ENCODE measurements at places on chromosomes 2 and 18. TPM values are rescaled to one million over a fixed set of nuclear protein-coding genes. Genes with fewer than 3 reads are reported as not detected.

Gene FBXO41
- total RNA-seq = 5.8 TPM

DNA sequence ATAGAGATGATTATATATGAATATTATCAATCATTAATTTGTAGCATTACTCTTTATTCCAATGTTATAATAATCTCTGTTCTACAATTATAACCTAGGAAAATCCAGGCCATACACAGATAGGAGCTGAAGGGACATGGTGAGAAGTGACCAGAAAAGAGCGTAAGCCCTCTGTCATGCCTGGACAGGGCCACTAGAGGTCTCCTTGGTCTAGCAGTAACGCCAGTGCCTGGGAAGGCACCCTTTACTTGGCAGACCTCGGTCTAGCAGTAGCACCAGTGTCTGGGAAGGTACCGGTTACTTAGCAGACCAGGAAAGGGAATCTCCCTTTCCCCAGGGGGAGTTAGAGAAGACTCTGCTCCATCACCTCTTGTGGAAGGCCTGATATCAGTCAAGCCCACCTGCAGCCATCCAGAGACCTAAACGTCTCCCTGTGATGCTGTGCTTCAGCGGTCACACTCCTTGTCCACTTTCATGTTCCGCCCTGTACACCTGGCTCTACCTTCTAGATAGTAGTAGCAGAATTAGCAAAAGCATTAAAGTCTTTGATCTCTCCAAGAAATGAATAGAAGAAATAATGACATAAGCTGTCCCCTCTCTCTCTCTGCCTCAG lies 447.5 kb upstream of the FSIP2 start:
- H3K27ac ChIP-seq = no peak overlapping the region
- H3K4me1 ChIP-seq = no peaks in the 10 kb centered on the region
- H3K36me3 ChIP-seq = no peaks in the 10 kb centered on the region
- peak; percentile 81 for DNase-seq
- H3K4me3 ChIP-seq = no peak overlapping the region

Gene RAB27B
- 0.14 TPM for total RNA-seq

GRCh38 chr2:130314377-130314776 lies 28.3 kb upstream of the IMP4 start:
- H3K4me1 ChIP-seq = no peaks in the 10 kb centered on the region
- no peak for DNase-seq
- H3K27me3 ChIP-seq = peaks cover 28% of the 10 kb centered on the region
- H3K27ac ChIP-seq = no peak overlapping the region

DNA sequence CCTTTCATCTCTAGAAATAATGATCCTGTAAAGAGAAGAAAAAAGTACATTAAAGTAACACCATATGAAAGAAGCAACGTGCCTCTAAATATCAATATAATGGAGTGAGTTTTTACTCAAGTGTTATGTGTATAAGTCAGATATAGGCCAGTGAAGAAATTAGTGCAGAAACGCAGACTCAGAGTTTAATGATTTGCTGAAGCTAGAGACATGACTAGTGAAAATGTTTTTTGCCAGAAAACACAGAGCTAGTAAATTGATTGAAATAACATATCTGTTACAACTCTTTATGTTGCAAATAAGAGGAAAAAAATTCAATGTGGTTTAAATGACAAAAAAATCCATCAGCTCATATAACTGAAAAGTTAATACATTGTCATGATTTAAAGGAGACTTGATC lies 217.2 kb upstream of the NXPH2 start:
- no peak for DNase-seq
- no peaks in the 10 kb centered on the region for H3K27me3 ChIP-seq
- H3K4me3 ChIP-seq = no peak overlapping the region
- no peaks in the 10 kb centered on the region for H3K4me1 ChIP-seq

GRCh38 chr2:119326938-119327337 lies 39.7 kb downstream of the C2orf76 start:
- no peaks in the 10 kb centered on the region for H3K4me1 ChIP-seq

DNA sequence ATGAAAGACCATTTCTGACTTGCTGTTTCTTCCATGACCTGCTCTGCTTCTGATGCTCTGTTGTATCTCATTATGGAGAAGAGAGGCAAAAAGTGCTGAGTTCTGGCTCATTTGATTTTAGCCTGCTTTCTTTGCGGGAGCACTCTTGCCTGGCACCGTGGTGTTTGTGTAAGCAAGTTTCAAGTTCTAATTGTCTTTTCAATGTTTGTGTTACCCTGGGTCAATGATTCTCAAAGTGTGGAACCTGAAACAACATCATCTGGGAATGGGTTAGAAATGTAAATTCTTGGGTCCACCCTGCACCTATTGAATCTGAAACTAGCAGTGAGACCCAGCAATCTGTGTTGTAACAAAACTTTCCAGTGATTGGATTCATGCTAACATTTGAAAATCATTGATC lies 85.5 kb upstream of the STON1 start:
- H3K4me3 ChIP-seq = no peak overlapping the region
- no peak overlapping the region for H3K27ac ChIP-seq
- H3K27me3 ChIP-seq = no peaks in the 10 kb centered on the region
- no peak for DNase-seq
- peaks cover 14% of the 10 kb centered on the region for H3K4me1 ChIP-seq

DNA sequence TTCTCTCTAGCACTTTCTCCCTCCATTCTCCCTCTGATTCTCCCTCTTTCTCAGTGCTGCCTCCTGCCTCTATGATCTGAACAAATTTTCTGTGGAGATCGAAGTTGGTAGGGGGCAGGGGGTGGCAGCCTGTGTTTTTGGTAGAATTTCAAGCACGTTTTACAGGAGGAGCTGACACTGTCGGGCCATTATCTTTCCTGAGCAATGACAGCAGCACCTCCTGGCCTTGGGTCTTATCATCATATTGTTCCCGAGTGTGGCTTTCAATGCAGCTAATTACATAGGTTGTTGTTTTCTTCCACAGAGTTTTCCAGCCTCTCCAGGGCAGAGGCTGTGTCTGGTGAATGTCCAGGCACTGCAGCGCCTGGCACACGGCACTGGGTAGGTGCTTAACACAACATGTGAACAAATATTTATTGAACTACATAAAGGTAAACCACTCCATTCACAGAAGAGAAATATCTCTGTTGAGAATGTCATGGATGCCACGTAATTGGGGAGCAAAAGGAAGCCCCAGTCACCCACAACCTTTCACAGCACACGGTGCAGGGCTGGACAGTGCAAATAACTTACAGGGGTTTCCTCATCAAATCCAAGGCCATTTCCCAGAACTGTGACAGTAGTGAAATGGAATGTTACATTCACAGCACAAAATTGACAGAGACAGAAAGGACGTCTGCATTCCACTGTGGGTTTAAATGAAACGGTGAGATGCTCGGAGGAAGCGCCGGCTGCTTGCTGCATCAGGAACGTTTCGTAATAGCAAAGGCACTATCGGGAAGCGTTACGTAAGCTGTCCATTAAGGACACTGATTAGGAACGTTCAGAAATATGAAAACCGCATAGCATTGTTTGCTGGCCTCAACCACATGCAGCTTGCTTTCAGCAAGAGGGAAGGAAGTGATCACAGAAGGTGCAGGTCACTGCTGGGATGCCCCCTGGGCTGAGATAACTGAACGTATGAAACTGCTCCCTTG lies 6.5 kb upstream of the KCNG2 start:
- no peaks in the 10 kb centered on the region for H3K4me1 ChIP-seq
- no peaks in the 10 kb centered on the region for H3K36me3 ChIP-seq
- H3K4me3 ChIP-seq = no peak overlapping the region
- no peak overlapping the region for H3K27ac ChIP-seq
- peaks cover 87% of the 10 kb centered on the region for H3K27me3 ChIP-seq

DNA sequence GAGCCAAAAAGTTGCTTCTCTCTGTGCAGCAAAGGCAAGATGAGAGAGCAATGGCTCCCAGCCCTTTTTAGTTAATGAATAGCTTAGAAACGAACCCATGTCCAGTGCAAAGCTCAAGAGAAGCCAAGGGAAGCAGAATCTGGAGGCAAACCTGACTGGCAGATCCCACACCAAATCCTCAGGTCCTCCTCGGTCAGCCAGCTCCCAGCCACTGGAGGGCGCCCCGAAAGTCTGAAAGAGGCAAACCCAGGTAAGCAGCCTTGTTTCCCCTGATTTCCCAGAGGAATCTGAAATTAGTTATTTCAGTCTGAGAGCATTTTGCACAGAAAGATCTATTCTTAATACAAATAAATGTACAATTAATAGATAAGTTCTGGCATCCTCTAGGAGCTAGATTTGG lies 71.3 kb upstream of the PID1 start:
- no peaks in the 10 kb centered on the region for H3K4me1 ChIP-seq
- H3K4me3 ChIP-seq = no peak overlapping the region
- no peaks in the 10 kb centered on the region for H3K36me3 ChIP-seq
- peak; percentile 35 for DNase-seq
- H3K27ac ChIP-seq = no peak overlapping the region
- H3K27me3 ChIP-seq = no peaks in the 10 kb centered on the region

Gene GTF2A1L
- total RNA-seq = 1.9 TPM

DNA sequence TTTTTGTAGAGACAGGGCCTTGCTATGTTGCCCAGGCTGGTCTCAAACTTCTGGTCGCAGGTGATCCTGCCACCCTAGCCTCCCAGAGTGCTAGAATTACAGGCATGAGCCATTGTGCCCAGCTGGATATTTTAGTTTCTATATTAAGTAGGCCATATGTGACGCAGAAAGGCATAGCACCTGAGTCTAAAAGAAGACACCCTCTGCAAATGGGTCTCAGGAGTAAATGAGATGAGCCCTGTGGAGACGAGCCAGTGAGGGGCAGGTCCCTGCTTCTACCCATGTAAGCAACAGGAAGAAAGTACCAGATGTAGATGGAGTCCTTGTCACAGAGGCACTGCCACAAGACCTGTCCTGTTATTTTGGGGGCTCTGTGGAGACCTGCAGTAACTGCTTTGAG lies 322.4 kb downstream of the PTPRM start:
- H3K27me3 ChIP-seq = no peaks in the 10 kb centered on the region
- peaks cover 21% of the 10 kb centered on the region for H3K4me1 ChIP-seq
- DNase-seq = no peak
- no peak overlapping the region for H3K27ac ChIP-seq
- H3K36me3 ChIP-seq = no peaks in the 10 kb centered on the region
- no peak overlapping the region for H3K4me3 ChIP-seq

Gene ABCG5
- not detected for total RNA-seq

GRCh38 chr2:42542871-42543270 lies 25.6 kb upstream of the MTA3 start:
- H3K27ac ChIP-seq = no peak overlapping the region
- H3K27me3 ChIP-seq = no peaks in the 10 kb centered on the region
- peaks cover 7% of the 10 kb centered on the region for H3K4me1 ChIP-seq
- H3K4me3 ChIP-seq = no peak overlapping the region
- no peaks in the 10 kb centered on the region for H3K36me3 ChIP-seq

GRCh38 chr2:189504238-189504637 lies 63.0 kb downstream of the WDR75 start:
- H3K27me3 ChIP-seq = no peaks in the 10 kb centered on the region
- H3K36me3 ChIP-seq = no peaks in the 10 kb centered on the region
- no peak overlapping the region for H3K27ac ChIP-seq
- H3K4me1 ChIP-seq = peaks cover 7% of the 10 kb centered on the region
- no peak overlapping the region for H3K4me3 ChIP-seq
- no peak for DNase-seq

DNA sequence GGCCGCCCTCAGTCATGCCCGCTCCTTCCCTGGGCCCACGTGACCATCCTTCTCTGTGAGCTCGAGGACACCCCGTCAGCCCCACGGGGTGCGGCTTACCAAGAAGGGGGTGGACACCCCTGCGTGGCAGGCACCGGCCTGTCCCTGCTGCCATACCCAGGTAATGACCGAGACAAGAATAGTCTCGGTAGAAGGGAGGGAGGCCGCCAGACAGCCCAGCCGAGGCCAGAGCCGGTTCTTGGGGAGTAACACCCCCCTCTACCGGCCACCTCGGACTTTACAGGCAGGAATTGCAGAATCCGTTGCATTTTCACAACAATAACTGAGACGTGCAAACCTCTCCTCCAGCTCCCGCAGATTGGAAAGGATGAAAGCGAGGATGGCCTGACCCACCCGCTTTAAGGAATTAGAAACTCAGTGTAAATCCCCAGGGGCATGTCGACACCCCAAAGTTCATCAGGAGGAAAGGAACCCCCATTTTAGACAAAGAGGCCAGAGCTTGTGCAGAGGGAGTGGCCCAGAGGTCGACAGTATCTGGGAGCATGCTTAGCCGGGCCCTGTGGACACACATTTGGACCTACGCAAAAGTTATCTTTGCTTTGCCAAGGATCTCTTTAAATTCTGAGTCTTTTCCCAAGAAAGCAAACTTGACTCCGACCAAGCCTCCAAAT lies 60.1 kb upstream of the GLI2 start:
- H3K4me1 ChIP-seq = no peaks in the 10 kb centered on the region
- peak; percentile 48 for DNase-seq
- H3K36me3 ChIP-seq = no peaks in the 10 kb centered on the region
- no peak overlapping the region for H3K27ac ChIP-seq
- H3K4me3 ChIP-seq = no peak overlapping the region
- peaks cover 45% of the 10 kb centered on the region for H3K27me3 ChIP-seq

Gene ITM2C
- total RNA-seq = 411 TPM

DNA sequence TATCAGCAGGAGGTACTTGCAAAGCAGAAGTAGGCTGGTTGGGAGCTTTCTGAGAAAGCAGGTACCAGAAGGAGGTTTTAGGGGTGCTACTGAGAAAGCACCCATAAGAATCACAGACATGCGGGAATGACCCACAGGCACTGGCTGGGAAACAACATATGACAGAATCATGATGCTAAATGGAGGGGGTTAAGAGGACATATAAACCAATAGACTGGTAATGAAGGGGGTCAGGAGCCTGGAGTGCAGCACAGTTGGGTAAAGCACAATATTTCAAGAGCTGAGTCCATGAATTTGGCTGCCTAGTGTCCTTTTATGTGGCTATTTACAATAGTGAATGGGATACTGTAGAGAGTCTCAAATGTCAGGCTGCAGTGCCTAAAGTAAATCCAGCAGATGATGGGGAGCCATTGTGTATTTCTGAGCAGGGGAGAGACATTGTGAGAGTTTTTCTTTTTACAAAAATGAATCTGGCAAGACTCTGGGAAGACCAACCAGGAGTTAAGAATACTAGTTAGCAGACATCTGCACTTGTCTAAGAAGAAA lies 27.6 kb upstream of the GMCL1 start:
- H3K4me3 ChIP-seq = no peak overlapping the region
- no peaks in the 10 kb centered on the region for H3K27me3 ChIP-seq
- peaks cover 26% of the 10 kb centered on the region for H3K4me1 ChIP-seq
- no peak for DNase-seq

GRCh38 chr2:240364582-240364960 lies 70.9 kb upstream of the GPC1 start:
- no peaks in the 10 kb centered on the region for H3K4me1 ChIP-seq
- DNase-seq = no peak
- no peak overlapping the region for H3K27ac ChIP-seq
- no peaks in the 10 kb centered on the region for H3K36me3 ChIP-seq

GRCh38 chr18:58391231-58391825 lies 237.6 kb downstream of the ALPK2 start:
- H3K27me3 ChIP-seq = no peaks in the 10 kb centered on the region
- H3K27ac ChIP-seq = no peak overlapping the region
- peaks cover 4% of the 10 kb centered on the region for H3K4me1 ChIP-seq
- H3K4me3 ChIP-seq = no peak overlapping the region
- H3K36me3 ChIP-seq = peaks cover 16% of the 10 kb centered on the region

- DNase-seq = no peak
- H3K27ac ChIP-seq = no peak overlapping the region
- no peaks in the 10 kb centered on the region for H3K4me1 ChIP-seq
- peaks cover 4% of the 10 kb centered on the region for H3K27me3 ChIP-seq
These were observed 12.7 kb downstream of the FAM110C start for GRCh38 chr2:33620-34019.
